ENCODE measurements at places on chromosomes 5 and 9.

- DNase-seq = no peak
Observed at GRCh38 chr5:65771266-65771665, 49.3 kb downstream of the NLN start.

DNA sequence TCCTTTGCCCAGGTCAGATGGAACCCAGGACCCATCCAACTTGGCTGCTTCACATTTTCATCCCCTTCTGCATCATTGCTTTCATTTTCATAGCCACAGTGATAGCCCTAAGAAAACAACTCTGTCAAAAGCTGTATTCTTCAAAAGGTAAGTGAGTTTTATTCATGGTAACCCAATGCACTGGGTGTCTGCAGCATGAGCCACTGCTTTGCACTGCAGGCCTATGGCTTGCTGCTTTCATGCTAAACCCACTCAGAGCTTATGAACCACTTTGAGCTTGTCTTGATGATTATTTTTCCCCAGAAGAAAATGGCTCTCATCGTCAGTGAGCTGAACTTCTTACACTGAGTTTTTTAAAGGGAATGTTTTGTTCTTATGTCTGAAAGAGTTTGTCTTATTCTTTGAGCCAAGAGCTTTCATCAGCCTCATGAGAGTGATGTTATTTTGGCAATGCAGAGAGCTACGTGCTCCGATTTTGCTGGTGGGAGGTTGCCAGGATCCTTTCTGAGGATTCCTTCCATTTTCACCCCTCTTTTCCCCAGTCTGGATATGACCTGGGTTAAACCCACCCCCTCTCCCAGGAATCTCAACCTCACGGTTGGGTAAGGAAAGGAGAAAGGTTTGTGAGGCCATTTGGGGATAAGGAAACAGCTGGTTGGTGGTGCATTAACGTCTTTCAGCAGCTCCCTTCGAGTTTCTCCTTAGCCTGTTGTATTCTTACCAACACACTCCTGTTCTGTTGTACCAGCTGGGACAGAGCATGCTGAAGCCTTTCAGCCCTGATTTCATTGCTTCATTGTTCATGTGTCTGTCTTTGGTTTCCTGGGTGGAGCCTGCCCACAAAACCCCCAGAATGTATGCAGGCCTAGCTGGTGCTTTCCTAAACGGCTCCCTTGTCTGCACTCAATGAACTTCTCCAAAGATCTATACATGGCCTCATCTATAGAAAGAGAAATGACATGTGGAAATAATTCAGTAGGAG lies 47.6 kb downstream of the PDCD1LG2 start:
- peak; percentile 13 for DNase-seq

DNA sequence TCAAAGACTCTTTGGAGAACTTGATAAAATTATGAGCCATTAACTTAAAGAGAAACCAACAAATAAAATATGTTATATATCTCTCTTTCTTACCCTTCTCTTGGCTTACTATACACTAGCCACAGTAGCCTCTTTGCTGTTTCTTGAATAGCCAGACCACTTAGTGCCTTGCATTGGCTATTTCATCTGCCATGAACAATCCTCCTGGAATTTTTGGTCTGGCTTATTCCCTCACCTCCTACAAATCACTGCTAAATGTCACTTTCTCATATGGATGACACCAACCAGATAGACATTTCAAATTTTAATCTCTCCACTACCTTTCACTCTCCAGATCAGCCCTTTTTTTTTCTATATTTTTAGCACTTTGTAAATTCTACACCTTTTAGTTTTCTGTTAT lies 1581.7 kb downstream of the EFNA5 start:
- no peak for DNase-seq

DNA sequence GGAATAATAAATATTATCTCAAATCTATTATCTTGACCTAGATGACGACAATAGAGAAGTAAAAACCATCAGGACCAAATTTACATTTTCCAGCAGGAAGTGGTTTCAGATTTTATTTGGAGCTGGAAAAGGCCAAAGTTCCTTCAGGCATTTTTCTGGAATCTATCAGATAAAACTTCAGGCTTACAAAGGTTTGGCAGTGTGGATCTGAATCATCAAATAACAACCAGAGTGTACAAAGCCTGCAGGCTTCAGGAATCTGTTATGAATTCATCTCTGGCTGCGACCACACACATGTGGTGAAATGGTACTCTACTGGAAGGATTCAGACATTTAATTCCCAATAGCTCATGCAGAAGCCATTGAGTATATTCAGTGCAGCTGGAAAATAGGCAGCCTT lies 726.4 kb upstream of the GRAMD2B start:
- no peak for DNase-seq

DNA sequence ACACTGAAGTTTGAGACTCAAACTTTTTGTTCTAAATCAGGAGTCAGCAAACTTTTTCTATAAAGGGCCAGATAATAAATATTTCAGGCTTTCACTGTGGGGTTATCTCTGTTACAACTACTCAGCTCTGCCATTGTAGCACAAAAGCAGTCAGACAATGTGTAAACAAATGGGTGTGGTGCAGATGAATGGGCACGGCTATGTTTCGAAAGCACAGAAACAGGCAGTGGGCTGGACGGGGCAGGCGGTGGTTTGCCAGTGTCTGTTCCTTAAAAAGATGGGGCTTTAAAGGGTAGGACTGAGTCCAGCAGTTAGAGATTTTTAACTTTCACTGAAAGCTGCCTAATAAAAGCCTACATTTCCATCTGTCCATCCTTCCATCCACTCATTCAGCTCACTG lies 48.9 kb downstream of the PFDN1 start:
- no peak for DNase-seq

- DNase-seq = no peak
Observed at GRCh38 chr5:37206736-37207135, 42.4 kb downstream of the CPLANE1 start.

- DNase-seq = no peak
Observed at GRCh38 chr5:179306191-179307012, 38.9 kb downstream of the ADAMTS2 start.

GRCh38 chr9:23123048-23123632 lies 676.5 kb downstream of the DMRTA1 start:
- no peak for DNase-seq

DNA sequence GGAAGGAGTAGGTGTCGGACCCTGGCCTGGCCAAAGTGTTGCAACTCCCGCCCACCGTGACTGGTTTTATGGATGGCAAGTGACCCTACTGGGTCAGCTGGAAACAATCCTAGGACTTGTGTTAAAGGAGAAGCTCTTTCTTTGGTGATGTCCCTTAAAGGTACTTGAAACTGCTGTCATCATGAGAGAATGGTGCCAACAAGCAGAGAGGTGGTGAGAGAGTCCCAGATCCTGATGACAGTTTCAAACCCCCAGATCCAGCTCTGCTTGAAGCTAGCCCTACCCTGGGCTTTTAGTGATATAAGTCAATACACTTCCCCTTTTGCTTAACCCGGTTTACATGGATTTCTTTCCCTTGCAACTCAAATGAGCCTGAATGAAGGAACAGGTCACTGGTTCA lies 72.5 kb upstream of the UBTD2 start:
- no peak for DNase-seq

DNA sequence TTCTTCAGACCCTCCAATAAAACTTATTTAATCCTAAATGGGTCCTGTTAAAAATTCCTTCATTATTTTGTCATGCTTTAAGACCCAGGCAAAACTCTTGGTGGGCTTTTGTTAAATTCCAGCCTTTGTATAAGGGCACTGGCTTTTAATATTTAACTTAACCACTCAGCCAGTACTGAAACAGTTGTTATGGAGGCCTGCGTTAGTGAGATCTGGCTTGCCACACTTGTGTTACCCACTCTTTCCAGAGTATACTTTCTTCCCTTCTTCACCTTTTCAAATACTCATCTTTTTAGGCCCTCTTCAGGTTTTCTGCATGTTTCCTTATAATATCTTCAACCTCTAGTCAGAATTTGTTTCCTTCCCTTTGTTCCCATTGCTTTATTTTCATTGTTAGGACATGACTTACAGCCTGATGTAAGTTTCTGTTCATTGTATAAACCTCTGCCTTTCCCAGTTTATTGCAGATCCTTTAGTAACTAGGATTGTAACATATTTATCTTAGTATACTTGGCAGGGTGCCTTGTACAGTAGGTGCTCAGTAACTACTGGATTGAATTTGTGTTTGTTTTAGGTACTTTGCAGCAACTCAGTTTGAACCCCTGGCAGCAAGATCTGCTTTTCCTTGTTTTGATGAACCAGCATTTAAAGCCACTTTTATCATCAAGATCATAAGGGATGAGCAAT lies 48.8 kb downstream of the LNPEP start:
- no peak for DNase-seq

DNA sequence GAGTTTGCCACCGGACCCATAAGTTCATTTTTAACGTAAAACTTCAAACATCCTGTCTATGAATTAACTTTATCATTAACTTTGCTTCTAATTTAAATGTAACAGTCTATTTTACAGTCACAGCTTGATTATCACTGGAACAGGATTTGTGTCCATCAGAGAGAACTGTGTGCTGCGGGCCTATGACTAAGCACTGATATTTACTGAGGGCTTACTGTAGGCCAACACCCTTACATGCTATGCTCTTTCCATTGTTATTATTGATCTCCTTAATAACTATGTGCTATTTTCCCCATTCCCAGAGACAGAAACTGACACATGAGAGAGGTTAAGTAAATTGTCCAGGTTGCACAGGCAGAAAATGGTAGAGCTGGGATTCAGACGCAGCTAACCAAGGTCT lies 24.0 kb upstream of the GPR151 start:
- DNase-seq = no peak

- DNase-seq = no peak
Observed at GRCh38 chr5:158995694-158996173, 104.0 kb downstream of the EBF1 start.

Data from stimulated activated CD8-positive, alpha-beta memory T cell treated with anti-CD3 and anti-CD28 coated beads, Interleukin-7, amount 100 ng/mL, for 1 hour (primary cell).